ENCODE measurements at places on chromosomes 16 and 17. TPM values are rescaled to one million over a fixed set of nuclear protein-coding genes. Genes with fewer than 3 reads are reported as not detected.

TBC1D3K gene
- 1.4 TPM for polyA plus RNA-seq

HIGD1B gene
- 2.6 TPM for polyA plus RNA-seq

RNF222 gene
- polyA plus RNA-seq: not detected

CES5A gene
- 0.83 TPM for polyA plus RNA-seq

PABPN1L gene
- polyA plus RNA-seq: 0.34 TPM

KRTAP4-6 gene
- not detected for polyA plus RNA-seq

KLHL10 gene
- polyA plus RNA-seq: 130 TPM

MT1A gene
- polyA plus RNA-seq: not detected

CACNG4 gene
- polyA plus RNA-seq: 0.46 TPM

MYH8 gene
- 0.78 TPM for polyA plus RNA-seq

CCL7 gene
- not detected for polyA plus RNA-seq

LGALS9B gene
- polyA plus RNA-seq: 0.34 TPM

RAB26 gene
- 1.5 TPM for polyA plus RNA-seq

NGFR gene
- 21.5 TPM for polyA plus RNA-seq

KRTAP9-4 gene
- not detected for polyA plus RNA-seq

CLEC19A gene
- polyA plus RNA-seq: not detected

TNFRSF17 gene
- polyA plus RNA-seq: 5.2 TPM

MLKL gene
- polyA plus RNA-seq: 4.8 TPM

HOXB9 gene
- polyA plus RNA-seq: 0.76 TPM

ADAM11 gene
- 4.9 TPM for polyA plus RNA-seq

RUNDC3A gene
- polyA plus RNA-seq: 17.5 TPM

CCL1 gene
- polyA plus RNA-seq: not detected

KRT24 gene
- polyA plus RNA-seq: not detected

NLRC3 gene
- polyA plus RNA-seq: 0.76 TPM

CSH2 gene
- not detected for polyA plus RNA-seq

KRTAP3-1 gene
- polyA plus RNA-seq: not detected

ANKRD40 gene
- 24.7 TPM for polyA plus RNA-seq

STX1B gene
- polyA plus RNA-seq: 5.8 TPM

RPL19 gene
- polyA plus RNA-seq: 1,741 TPM

CBX2 gene
- 19.4 TPM for polyA plus RNA-seq

KRT33A gene
- 2.3 TPM for polyA plus RNA-seq

CEP95 gene
- 54.1 TPM for polyA plus RNA-seq

MSLN gene
- polyA plus RNA-seq: 18.5 TPM

PIPOX gene
- 3.9 TPM for polyA plus RNA-seq

VASN gene
- 33.9 TPM for polyA plus RNA-seq

BHLHA9 gene
- not detected for polyA plus RNA-seq

CDR2L gene
- polyA plus RNA-seq: 16.6 TPM

WFDC1 gene
- polyA plus RNA-seq: 16.4 TPM

RAB40B gene
- polyA plus RNA-seq: 13.5 TPM

C16orf90 gene
- polyA plus RNA-seq: 52.1 TPM

SMTNL2 gene
- 6.9 TPM for polyA plus RNA-seq

ABCC11 gene
- polyA plus RNA-seq: 24.1 TPM

SLC5A10 gene
- 0.98 TPM for polyA plus RNA-seq

SLC35B1 gene
- polyA plus RNA-seq: 66.3 TPM

EPN3 gene
- 6.3 TPM for polyA plus RNA-seq

ANKRD13B gene
- 32.8 TPM for polyA plus RNA-seq

NR1D1 gene
- polyA plus RNA-seq: 9.8 TPM

AATK gene
- polyA plus RNA-seq: 3.5 TPM

EVPLL gene
- polyA plus RNA-seq: 2.5 TPM

All from testis (tissue), 5 donors.